ENCODE measurements at places on chromosomes 2 and 18.
A peak's percentile ranks its signal among the peaks of the same experiment; 100 is the strongest.

GRCh38 chr18:23643815-23644490 is 18.8 kb downstream of the ANKRD29 start:
- DNase-seq = no peak

- DNase-seq = no peak
These were observed 579.5 kb downstream of the MBD2 start for GRCh38 chr18:53644799-53645471.

GRCh38 chr2:203431391-203432185 is 103.4 kb downstream of the ABI2 start:
- DNase-seq = no peak

GRCh38 chr2:9752441-9753275 is 90.6 kb upstream of the TAF1B start:
- DNase-seq = peak; percentile 56

DNA sequence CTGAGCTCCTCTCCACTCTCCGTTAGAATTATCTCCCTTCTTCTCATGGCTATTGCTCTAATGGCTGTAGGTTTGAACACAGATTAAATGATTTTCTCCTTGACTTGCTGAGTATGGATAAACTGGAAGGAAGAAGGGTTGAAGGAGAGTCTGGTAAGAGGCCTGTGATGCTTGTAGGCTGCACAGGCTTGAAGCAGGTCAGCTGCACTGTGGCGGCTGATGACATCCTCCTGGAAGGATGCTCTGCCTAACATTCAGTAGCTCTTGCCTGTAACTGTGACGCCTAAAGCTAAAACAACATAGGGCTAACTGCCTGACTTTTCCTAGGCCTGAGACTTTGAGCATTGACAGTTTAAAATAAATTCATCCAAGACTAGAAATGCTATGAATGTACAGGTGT is 166.3 kb downstream of the MREG start:
- no peak for DNase-seq

DNA sequence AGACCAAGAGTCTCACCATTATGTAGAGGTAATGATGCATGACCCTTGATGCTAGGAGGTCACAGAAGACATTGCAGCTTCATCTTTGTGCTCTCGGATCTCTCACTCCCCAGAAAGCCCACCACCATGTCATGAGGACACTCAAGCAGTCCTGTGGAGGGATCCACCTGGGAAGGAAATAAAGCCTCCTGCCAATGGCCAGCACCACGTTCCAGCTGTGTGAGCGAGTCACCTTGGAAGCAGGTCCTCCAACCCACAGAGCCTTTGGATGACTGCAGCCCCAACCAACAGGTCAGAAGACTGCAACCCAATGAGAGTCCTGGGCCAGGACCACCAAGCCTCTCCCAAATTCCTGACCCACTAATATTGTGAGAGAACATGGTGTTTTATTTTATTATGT is 38.4 kb downstream of the CYP26B1 start:
- DNase-seq = no peak

- DNase-seq = no peak
These were observed 80.1 kb upstream of the FOSL2 start for GRCh38 chr2:28312307-28313219.

- no peak for DNase-seq
These were observed 76.3 kb upstream of the WDSUB1 start for GRCh38 chr2:159362816-159363251.

GRCh38 chr2:120892967-120893667 is 157.4 kb downstream of the GLI2 start:
- no peak for DNase-seq

DNA sequence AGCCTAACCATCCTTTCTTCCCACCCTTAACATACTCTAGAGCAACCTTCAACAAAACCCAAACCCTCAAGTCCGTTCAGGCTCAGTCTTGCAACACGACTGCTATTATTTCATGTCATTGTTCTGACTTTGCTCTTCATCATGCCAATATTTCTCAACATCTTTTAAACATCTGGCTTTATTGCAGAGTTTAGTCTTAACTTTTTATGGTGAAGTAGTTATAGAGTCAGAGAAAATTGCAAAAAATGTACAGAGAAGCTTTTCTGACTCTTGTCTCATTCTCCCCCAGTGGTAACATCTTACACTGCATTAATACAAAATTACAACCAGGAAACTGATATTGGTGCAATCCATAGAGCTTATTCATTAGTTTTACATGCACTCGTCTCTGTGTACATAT is 3.9 kb downstream of the MARCO start:
- DNase-seq = no peak

DNA sequence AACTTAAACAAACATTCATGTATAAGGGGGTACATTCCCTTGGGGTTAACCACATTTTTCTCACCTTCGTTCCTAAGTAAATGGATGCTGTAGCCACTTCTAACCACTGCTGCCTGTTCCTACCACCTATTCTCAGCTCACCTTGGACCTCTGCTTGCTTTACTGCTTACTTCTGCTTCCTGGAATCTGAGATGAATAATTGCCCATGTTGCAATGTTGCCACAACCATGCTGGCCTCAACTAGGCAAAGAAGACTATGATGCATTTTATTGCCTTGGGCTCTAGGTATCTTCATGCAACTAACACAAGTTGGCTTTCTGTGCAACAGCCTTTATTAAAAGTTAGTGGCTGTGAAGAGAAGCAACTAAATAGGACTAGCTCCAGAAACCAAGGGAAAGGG is 106.3 kb upstream of the TCF4 start:
- DNase-seq = no peak

GRCh38 chr2:2229626-2230432 is 101.2 kb downstream of the MYT1L start:
- DNase-seq = no peak

DNA sequence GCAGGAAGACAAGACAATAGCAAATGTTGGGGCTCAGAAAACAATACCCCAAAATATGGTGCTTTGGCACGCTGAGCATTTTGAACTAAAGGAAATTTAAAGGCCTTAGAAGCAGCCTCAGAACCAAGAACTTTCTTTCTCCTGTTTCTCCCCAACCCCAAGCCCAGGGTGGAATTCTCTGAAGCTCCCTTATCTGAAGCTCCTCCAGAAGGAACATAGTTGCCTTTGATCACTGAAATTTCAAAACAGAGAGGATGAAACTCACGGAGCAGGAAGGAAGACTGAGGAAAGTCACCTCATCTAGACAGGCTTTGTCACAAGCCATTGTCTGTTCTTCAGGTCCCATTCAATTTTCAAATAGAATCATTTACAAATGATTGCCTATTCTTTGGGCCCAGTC is 15.5 kb upstream of the BMPR2 start:
- no peak for DNase-seq

- DNase-seq = no peak
These were observed 81.7 kb downstream of the SPRED2 start for GRCh38 chr2:65350651-65351056.

GRCh38 chr2:85648619-85649018 is 19.4 kb downstream of the SFTPB start:
- no peak for DNase-seq

GRCh38 chr2:212646698-212647366 is 108.2 kb upstream of the ERBB4 start:
- no peak for DNase-seq

DNA sequence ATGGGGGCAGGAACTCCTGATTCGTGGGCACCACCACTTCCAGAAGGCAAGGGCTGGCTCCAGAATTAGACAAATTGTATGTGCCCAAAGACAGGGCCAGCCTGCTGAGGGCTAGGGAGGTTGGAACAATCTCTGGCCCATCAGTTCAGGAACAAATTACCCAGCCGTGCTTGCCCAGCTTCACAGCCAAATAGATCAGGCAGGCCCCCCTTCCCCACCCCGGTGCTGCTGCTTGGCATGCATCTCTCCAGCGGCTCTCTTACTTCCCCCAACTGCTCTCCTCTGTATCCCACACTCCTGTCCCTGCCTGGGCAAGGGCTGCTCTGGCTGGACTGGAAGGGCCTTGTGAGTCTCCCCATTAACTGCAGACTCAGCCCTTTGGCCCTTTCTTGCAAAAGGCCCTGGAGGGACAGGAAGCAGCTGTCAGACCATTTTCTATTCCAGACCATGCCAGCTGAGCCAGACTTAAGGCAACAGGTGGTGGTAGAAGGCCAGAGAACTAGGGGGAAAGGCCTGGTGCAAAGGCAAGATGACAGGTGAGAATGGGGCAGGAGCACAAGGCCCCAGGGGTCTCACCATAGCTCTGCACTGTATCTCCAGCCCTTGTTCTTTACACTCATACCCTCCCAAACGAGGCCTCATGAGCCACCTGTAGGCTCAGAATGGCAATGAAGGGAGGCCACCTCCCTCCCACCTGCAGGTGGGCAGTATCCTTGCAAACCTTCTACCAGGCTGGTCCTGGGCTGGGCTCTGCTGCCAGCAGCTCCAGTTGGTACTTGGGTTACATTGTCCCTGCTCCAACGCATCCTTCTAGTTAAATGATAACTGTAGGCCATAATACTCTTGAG is 30.7 kb upstream of the ACAA2 start:
- DNase-seq = no peak

GRCh38 chr18:27378431-27379095 is 193.5 kb upstream of the CHST9 start:
- DNase-seq = no peak

- DNase-seq = no peak
These were observed 16.1 kb upstream of the OTX1 start for GRCh38 chr2:63034526-63034925.

DNA sequence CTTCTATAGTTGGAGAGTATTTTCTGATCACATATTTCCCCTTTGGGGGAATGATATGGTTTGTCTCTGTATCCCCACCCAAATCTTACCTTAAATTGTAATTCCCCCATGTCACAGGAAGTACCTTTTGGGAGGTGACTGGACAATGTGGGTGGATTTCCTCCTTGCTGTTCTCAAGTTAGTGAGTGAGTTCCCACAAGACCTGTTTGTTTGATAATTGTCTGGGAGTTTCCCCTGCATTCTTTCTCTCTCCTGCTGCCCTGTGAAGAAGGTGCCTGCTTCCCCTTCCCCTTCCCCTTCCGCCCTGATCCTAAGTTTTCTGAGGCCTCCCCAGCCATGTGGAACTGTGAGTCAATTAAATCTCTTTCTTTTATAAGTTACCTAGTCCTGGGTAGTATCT is 222.7 kb upstream of the SLC39A10 start:
- no peak for DNase-seq

- DNase-seq = no peak
These were observed 254.3 kb downstream of the ACKR3 start for GRCh38 chr2:236823963-236824362.

GRCh38 chr2:776487-776886 is 99.3 kb upstream of the TMEM18 start:
- DNase-seq = no peak

GRCh38 chr2:101501443-101501842 is 26.5 kb upstream of the RFX8 start:
- no peak for DNase-seq

GRCh38 chr18:25230658-25231326 is 121.2 kb downstream of the ZNF521 start:
- DNase-seq = no peak

DNA sequence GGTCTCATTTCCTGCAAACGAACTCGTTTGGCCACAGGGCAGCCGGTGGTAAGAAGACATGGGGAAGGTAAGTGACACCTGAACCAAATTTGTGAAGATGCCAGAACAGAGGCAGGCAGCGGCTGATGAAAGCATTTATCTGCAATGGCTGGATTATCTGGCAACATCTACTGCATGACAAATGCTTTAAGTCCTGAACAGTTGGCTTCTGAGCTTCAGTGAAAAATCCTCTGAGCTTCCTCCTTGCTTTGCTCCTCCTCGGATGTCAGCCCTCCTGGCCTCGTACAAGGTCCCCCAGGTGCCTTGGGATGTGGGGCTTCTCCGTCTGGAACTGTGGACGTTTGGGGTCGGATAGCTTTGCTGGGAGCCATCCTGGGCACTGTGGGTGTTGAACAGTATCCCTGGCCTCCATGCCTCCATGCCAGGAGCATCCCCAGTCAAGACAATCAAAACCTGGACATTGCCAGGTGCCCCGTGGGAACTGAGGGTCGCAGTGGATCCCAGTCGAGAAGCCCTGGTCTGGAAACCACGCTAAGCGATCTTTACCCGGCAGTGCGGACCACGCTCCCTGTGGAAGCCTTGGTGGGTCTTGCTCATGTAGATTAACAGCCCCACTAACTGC is 49.3 kb downstream of the KCNG2 start:
- DNase-seq = no peak

- DNase-seq = no peak
These were observed 22.7 kb downstream of the FARP2 start for GRCh38 chr2:241378816-241379215.

DNA sequence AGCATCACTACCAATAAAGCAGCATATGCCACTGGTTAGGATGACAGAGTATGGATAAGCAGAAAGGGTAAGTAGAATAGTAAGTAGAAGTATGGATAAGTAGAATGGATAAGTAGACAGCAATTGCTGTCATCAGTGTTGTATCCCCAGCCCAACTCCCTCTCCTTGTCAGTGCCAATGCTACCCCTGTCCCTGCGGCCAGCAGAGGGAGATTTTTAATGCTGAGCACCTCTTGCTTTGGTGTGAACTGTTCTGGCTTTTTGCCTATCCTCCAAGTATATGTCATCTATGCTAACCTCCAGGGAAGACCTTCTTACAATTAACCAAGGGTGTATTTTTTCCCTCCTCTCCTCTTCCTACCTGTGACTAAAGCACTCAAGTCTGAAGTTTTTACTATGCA is 136.7 kb upstream of the SPHKAP start:
- no peak for DNase-seq

DNA sequence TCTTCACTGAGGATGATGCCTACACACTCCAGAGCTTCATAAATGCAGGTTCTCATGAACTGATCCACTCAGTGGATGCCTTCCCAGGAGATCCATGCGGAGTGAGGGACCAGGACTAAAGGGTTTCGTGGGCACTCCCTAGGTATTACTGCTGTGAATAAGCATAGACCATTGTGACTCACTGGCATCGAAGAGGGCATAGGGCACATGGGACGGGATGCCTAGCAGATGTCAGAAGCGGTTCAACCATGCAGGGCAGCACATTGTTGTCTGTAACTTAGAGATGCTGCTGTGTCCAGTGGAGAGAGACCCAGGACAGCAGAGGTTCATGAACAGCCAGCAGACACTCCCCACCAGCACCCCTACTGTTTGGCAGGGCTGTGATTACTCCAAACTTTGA is 17.2 kb downstream of the GKN2 start:
- DNase-seq = no peak
